ENCODE measurements at places on chromosomes 3 and 15.

GRCh38 chr3:155934230-155934629, 63.8 kb downstream of the GMPS start:
- DNase-seq = peak; percentile 65

DNA sequence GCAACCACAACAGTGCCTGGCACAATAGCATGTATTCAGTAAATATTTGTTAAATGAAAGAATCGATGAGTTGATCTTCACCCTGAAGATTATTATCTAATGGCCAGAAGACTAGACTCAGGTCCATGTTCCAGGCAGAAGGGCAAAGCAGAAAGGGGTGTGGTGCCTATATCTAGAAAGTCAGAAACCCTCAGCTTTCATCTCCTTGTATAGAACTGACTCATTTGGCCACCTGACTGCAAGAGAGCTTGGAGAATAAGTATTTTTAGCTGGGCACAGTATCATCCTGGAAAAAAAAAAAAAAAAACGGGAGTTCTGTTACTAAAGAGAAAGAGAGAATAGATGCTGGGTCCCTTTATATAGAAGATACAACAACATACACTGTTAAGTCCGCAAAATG, 69.7 kb upstream of the SPRED1 start:
- no peak for DNase-seq

- no peak for DNase-seq
Observed at GRCh38 chr15:58369261-58369701, 62.5 kb upstream of the LIPC start.

- DNase-seq = no peak
Observed at GRCh38 chr3:50166620-50167019, 11.5 kb downstream of the SEMA3F start.

GRCh38 chr3:125374996-125375941, at the start of gene ZNF148:
Gene ZNF148 (minus strand): TSS chr3:125375325. CDS start chr3:125313640, 61,685 bp downstream.
- peak; percentile 81 for DNase-seq

- DNase-seq = no peak
Observed at GRCh38 chr3:127370906-127371305, 83.1 kb upstream of the PRR20G start.

- no peak for DNase-seq
Observed at GRCh38 chr15:88571153-88571851, 24.8 kb upstream of the DET1 start.

- DNase-seq = no peak
Observed at GRCh38 chr3:59904296-59904695, 854.5 kb upstream of the CFAP20DC start.

GRCh38 chr3:72032441-72033135, 247.6 kb upstream of the PROK2 start:
- no peak for DNase-seq

DNA sequence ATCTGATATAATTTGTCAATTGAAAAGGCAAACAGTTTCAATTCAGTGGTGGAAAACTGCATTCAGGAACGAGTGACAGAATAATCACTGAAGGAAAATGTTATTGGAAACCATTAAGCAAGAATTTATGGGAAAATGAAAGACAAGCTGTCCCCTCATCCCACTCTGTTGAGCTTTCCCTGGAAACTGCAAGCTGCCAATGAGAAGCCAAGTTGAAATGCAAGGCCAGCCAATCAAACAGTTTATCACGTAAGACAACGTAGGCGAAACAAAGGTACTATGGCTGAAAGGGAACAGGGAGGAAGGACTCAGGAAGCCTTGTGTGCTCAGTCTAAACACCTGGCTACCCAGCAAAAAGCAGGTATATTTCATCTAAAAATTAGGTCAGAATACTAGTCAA, 187.9 kb upstream of the ATP10A start:
- no peak for DNase-seq

GRCh38 chr15:80640531-80641121, 54.5 kb upstream of the ABHD17C start:
- DNase-seq = peak; percentile 11

DNA sequence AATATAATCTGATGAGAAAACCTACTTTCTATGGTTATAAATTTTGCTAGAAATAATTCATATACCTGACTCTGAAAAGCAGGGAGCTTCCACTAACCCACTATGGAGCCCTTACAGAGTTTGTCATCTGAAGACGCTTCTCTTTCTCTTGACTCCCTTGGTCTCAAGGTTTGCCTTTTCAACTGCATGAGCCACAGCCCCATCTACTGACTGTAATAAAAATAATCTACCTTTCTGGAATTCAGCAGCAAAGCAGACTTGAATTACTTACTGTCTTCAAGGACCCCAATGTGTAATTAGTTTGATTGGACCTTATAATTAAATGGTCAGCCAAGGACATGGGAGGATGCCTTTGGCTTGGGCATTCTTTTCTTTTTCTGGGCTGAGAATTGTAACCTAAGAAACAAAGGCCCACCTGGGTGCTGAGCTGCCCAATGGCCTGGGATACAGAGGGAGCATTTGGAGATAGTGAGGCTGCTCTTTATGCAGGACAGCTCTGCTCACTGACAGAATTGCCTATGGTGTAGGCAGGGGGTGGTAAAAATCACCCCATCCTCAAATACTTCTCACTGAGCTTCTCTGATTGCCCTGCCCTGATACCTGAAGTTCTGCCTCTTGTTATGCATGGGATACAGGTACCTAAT, 178.6 kb upstream of the TRIM42 start:
- peak; percentile 45 for DNase-seq

DNA sequence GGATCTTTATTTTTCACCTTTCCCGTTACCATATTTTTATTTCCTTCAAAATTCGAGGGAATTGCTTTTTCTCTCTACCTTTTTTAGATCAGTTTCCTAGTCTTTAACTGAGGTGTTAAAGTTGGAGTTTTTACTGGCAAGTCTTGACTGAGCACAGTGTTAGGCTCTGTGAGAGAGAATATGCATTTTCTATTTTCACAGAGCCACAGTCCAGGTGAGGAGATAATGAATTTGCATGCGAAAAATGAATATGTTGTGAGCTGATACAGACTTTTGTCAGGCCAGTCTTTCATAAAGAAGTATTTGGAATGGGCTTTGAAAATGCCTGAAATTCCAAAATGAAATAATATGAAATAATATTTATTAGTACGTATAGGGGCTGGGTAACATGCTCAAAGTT, 31.9 kb downstream of the MME start:
- DNase-seq = no peak

DNA sequence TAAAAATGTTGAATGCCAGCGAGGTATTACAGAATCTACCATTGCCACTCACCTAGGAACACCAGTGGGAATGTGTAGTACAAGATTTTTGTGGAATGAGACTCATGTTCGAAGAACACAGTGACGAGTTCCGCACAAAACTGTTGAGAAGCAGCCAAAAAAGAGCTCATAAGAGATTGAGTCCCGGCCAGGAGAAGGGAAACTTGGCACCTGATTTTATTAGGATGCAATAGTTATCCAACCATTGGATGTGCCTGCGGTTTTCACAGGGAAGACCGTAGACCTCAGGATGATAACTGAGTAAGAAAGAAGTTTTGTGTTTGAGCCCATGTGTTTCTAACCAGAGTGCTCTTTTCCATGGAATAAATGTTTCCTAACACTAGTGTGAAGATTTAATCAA, 88.9 kb downstream of the PTPRG start:
- DNase-seq = peak; percentile 95

- peak; percentile 38 for DNase-seq
Observed at GRCh38 chr3:5013021-5013906, 34.0 kb downstream of the BHLHE40 start.

GRCh38 chr3:184563561-184563925, 2.0 kb downstream of the EPHB3 start:
- no peak for DNase-seq

DNA sequence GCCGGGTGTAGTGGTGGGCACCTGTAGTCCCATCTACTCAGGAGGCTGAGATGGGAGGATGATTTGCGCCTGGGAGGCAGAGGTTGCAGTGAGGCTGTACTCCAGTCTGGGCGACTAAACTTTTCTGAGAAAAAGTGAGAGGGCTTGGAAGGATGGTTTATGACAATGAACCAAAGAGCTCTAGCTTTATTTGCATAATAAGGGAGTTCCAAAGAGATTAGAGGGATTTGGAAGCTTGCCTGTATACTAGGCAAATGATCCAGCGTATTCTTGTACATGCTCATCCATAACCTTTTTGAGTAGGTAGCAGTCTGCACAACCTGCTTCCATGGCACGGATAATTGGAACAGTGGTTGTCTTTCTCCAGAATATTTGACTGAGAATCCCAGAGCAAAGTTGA, 251.1 kb downstream of the CHL1 start:
- no peak for DNase-seq

DNA sequence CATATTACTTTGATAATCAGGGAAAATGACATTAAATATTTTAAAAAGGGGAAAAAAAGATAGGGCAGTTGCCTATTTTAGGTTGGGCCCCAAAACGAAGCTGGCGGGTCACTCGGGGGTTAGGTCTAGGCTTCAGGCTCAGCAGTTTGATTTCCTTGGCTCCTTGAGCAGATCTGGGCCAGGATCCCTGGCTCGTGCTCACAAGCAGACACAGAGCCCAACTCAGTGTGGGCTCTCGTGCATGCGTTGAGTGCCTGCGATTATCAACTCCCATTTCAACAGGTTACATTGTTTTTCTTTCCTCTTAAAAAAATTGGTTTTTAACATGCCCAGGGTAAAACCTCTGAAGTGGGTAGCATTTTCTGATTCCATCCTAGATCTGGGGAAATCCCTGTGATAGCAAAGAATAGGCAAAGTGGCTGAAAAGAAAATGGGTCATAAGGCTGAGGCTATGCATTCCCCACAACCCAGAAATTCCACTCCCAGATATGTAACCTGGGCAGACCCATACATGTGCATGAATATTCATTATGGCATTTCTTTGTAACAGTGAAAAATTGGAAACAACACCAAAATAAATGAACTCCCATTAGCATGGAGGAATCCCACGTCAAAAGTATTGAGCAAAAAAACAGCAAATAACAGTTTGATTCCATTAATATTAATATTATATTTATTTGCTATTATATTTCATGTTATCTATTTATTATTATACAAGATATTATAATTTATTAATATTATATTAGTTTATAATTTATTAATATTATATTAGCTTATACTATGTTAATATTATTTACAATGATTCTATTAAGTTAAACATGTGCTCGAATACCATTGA, 27.8 kb downstream of the FAM43A start:
- DNase-seq = no peak

DNA sequence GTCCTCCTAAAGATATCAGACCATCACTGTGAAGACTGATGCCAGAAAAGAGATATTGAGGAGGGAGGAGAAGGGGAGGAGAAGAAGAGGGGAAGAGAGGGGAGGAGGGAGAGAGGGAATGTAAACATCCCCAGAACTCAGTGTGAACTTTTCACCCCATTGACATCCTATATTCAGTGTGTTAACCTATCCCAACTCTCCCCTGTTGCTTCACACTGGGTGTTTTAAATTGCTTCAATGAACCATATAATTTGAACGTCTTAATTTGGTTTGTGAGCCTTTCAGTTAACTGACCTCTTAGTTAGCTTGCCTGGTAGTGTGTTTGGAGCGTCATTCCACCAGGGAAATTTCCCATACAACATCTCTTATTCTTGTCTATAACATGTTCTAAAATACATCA, 29.8 kb upstream of the PTPRG start:
- no peak for DNase-seq

DNA sequence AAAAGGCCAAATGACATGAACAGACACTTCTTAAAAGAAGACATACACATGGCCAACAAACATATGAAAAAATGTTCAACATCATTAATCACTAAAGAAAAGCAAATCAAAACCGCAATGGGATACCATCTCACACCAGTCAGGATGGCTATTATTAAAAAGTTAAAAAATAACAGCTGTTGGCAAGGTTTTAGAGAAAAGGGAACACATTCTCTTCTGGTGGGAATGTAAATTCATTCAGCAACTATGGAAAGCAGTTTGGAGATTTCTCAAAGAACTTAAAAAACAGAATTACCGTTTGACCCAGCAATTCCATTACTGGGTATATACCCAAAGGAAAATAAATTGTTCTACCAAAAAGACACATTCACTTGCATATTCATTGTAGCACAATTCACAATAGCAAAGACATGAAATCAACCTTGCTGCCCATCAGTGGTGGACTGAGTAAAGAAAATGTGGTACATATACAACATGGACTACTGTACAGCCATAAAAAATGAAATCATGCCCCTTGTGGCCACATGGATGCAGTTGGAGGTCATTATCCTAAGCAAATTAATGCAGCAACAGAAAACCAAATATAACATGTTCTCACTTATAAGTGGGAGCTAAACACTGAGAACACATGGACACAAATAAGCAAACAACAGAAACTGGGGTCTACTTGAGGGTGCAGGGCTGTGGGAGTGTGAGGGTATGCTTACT, 190.7 kb upstream of the MCTP2 start:
- peak; percentile 22 for DNase-seq

DNA sequence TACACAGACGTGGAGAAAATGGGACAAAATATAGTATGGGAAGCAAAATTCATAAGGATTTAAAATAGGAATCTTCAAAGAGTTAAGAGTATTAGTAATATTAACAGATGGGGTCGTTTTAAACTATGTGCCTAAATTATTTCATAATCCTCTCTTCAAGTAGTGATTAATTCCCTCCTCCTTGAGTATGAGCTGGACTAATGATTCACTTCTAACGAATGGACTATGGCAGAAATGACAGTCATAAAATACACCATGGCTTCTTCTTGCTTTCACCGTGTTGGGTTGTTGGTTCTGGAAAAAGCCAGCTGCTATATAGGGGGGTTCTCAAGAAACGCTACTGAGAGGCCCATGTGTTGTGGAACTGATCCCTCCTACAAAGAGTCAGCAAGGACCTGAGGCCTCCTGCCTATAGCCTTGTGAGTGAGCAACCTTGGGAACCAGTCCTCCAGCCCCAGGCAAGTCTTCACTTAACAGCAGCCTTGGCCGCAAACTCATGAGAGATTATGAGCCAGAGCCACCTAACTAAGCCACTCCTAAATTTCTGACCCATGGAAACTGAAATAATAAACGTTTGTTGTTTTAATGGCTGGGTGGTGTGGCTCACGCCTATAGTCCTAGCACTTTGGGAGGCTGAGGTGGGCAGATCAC, 64.8 kb upstream of the ABHD2 start:
- peak; percentile 74 for DNase-seq

DNA sequence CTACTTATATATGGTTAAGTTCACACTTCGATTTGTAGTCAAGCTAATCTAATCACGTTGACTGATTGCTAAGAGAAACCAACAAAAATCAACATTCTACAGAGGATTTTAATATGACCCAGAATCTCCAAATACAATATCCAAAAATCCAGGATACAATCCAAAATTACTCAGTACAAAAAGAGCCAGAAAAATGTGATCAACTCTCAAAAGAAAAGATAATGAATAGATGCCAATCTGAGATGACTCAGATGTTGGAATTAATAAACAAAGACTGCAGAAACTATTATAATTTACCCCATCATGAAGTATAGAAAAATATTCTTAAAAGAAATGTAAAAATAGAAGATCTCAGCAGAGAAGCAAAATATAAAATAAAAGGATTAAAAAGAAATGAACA, 22.3 kb downstream of the HACL1 start:
- no peak for DNase-seq

- no peak for DNase-seq
Observed at GRCh38 chr3:111767756-111768445, 91.2 kb upstream of the PHLDB2 start.
